ENCODE measurements at places on chromosomes 5 and 9.

DNA sequence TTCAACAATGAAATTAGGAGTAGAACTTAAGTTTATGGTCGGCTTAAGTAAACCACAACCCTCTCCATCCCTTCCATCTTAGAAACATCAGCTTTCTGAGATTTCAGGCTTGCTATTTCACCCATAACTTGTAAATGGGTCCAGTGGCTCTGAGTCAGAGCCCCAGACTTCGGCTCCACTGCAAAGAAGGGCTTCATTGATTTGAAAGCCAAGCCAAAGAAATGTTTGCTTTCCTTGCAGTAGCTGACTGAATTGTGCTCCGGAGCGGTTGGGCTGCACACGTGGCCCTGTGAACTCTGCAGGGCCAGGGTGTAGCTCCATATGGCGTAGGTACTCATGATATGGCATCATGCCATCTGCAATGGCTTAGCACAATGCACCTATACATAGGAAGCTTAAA is 57.0 kb downstream of the NREP start:
- DNase-seq, result no peak

- DNase-seq, result no peak
Observed at GRCh38 chr9:93136011-93136440, 2.0 kb upstream of the NINJ1 start.

- DNase-seq, result no peak
Observed at GRCh38 chr5:75057561-75057960, 5.2 kb upstream of the GCNT4 start.

DNA sequence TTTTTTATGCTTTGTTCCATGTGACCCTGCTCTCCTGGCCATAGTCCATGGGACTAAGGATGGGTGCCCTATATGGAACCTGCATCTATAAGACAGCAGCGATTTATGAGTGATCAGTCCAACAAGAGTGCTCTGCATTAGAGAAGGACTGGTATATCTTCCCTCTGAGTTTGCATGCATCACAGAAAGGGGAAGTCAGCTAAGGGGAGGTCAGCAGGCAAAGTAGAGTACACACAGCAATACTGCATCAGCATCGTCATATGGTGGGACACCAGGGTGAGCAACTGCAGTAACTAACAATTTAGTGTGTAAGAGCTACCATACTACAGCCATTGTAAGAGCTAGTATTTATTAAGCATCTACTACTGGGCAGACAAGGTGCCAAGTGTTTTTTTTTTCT is 311.3 kb downstream of the NDUFS4 start:
- DNase-seq, result no peak

- no peak for DNase-seq
Observed at GRCh38 chr9:93557366-93558137, 18.8 kb upstream of the PHF2 start.

All from activated CD8-positive, alpha-beta memory T cell treated with anti-CD3 and anti-CD28 coated beads for 1 hour (primary cell).